ENCODE measurements at places on chromosomes 16 and 17. TPM values are rescaled to one million over a fixed set of nuclear protein-coding genes. Genes with fewer than 3 reads are reported as not detected.

The ANKRD13B gene
- 31.8 TPM for total RNA-seq

The ERBB2 gene
- 28.9 TPM for total RNA-seq

The SULT1A3 gene
- total RNA-seq: 6.5 TPM

The EXOC3L1 gene
- total RNA-seq: 0.29 TPM

The CDH13 gene
- not detected for total RNA-seq

The CNTNAP4 gene
- not detected for total RNA-seq

The SLC13A2 gene
- 0.15 TPM for total RNA-seq

The MARF1 gene
- total RNA-seq: 9.9 TPM

The CD300LB gene
- total RNA-seq: not detected

The RUNDC3A gene
- 1.1 TPM for total RNA-seq

The SLC12A3 gene
- not detected for total RNA-seq

The TMC8 gene
- 0.26 TPM for total RNA-seq

The CCL4L2 gene
- not detected for total RNA-seq

All from A549 treated with Mapracorat at 1 μM for 4 hours (cell line).